ENCODE measurements at places on chromosomes 6 and 20.

DNA sequence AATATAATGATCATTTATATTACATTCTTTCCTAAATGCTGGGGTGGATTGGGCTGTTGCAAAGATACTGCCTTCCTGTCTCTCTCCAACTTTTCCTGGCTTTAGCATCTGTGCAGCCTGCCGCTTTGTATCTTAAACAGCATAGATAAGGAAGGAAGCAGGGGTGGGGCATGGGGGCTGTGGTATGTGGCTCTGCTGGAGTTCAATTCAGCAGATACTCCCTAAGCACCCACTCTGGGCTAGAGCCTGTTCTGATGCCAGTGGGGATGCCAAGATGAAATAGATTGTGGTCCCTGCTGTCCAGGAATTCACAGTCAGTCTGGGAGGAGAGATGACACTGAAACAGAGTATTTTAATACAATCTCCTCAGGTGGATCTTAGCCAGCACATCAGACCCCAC is 56.8 kb downstream of the EIF2S2 start:
- no peak for DNase-seq

- no peak for DNase-seq
These were observed 42.8 kb downstream of the SOBP start for GRCh38 chr6:107532706-107533105.

- no peak for DNase-seq
These were observed 26.7 kb downstream of the SAYSD1 start for GRCh38 chr6:39088331-39088730.

DNA sequence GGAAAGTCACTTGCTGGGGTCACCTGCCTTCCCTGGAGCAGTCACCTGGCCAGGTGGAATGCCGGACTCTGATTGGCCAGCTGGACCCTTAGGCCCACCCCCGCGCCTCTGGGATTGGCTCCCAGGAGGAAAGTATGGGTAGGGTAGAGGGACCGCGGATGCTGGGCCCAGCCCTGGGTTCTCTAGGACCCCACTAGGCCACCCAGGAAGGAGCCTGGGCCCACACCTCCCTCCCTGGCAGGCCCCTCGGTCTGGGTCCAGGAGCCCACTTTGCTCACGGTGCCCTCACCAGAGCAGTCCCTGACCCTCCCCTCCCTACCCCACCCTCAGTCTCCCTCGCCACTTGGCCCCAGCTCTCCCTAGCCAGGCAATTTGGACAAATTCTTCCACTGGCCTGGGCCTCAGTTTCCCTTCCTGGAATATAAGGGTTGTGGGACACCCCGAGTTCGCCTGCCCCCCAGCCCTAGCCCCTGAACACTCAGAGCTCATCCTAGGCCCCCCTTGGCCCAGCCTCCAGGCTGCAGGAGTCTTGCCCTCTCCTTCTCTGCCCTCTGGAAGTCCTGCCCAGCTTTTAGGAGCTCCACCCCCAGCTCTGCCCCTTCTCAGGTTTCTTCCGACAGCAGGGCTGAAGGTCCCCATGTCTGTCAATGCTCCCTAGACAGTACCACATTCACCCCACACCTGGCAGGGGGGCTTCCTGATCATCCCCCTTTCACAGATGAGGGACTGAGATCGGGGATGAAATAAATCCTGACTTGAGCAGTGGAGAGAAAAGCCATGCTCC is 299.6 kb downstream of the TAF4 start:
- DNase-seq, result no peak

- no peak for DNase-seq
These were observed 167.0 kb downstream of the TBX18 start for GRCh38 chr6:84597238-84597875.

- peak; percentile 40 for DNase-seq
These were observed 1.6 kb upstream of the ATXN1 start for GRCh38 chr6:16762550-16763477.

DNA sequence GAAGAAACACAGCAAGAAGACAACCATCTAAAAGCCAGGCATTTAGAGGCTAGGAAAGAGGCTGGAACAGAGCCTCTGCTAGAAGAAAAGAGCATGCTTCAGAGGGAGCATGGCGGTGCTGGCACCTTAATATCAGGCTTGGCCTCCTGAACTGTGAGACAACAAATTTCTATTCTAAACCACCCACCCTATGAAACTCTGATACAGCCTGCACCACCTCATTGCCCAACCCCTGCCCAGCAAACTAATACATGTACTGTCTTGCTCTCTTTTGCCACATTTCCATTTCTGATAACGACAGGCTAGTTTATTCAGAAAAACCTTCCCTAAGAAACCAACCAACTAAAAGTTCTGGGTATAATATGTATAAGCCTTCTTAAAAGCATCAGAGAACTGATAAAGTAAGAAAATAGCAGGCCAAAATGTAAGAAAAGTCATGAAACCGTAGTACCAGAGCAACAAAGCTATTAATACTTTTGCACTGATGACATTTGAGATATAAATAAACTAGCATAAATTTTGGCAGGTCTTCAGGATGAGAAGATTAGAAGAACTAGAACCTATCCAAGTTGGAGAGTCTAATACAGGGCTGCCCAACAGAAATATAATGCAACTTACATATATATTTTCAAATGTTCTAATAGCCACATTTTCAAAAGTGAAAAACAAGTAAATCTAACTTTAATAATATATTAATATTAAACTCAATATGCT is 184.7 kb upstream of the HSF2 start:
- DNase-seq, result no peak

DNA sequence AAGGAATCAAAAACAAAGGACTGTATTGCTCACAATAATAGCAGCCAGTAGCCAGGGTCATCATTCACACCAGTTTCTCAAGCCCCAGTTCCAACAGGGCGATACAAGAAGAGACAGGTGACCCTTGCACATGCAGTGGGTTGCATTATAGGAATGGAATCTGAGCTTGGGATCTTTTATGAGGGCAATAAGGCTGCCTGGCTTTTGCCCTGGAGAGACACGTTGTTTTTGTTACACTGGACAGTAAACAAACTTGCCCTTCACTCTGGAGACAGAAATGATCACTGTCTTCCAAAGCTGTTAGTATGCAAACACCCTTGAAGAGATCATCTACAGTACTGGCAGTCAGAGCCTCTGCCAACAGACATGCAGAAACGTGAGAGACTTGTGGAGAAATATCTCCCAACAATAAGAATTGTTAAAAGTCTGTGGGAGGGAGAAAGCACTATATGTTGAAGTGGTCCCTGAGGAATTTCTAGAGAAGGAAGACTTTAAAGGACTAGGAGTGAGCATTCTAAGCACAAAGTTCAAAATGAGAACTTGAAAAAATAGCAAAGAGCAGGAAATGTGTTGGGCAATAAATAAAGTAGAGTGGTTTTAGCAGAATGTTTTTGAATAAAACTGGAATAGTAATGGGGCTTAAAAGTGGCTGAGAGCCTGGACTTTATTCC is 6.2 kb upstream of the COL12A1 start:
- no peak for DNase-seq
